Dermis microvascular lymphatic vessel endothelial cell (primary cell): ENCODE measurements at places on chromosomes 4 and X. TPM values are rescaled to one million over a fixed set of nuclear protein-coding genes. Genes with fewer than 3 reads are reported as not detected.

HAND2 gene
- total RNA-seq, result not detected in 2 replicates

HTR2C gene
- not detected in 2 replicates for total RNA-seq

NUDT9 gene
- 11.2 and 16.7 TPM in 2 replicates for total RNA-seq

TBC1D19 gene
- total RNA-seq, result 7.1 and 7.5 TPM in 2 replicates

- DNase-seq, result no peak
Observed at GRCh38 chr4:67020438-67020797, 524.9 kb downstream of the CENPC start.

GRCh38 chr4:24560868-24561368 lies 23.4 kb downstream of the DHX15 start:
- DNase-seq, result no peak

DNA sequence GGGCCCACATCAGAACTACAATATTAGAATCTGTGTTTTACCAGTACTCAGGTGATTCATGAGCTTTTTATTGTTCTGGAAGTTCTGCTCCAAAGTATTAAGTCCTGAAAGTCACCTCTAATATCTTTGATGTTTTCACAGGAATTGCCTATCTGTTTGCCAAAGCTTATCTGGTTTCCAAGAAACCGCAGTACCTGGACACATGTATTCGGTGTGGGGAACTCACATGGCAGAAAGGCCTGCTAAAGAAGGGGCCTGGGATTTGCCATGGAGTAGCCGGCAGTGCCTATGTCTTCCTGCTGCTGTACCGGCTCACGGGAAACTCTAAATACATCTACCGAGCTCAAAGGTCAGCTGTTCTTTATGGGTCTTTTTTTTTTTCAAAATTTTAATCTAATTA lies 18.4 kb upstream of the XK start:
- DNase-seq, result no peak

GRCh38 chrX:68421636-68422035 lies 11.7 kb downstream of the OPHN1 start:
- DNase-seq, result no peak

DNA sequence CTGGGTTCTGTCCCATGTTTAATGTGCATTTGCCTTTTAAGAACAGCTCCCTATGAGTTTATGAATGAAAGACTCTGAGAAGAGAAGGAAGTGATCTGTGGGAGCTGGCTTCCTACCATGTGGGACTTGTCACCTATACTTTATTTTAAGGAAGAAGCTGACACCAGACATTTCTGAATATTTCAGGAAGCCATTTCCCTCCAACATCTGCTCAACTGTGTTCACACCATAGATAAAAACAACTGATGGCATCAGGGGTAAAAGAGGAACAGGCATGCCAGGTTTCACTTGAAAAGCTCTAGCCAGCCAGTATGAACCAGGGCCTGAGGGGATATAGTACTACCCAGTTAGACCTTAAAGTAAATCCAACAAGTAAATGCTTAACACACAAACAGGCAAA lies 116.0 kb downstream of the COL4A6 start:
- no peak for DNase-seq

- DNase-seq, result no peak
Observed at GRCh38 chr4:55435141-55435841, 39.5 kb downstream of the TMEM165 start.

DNA sequence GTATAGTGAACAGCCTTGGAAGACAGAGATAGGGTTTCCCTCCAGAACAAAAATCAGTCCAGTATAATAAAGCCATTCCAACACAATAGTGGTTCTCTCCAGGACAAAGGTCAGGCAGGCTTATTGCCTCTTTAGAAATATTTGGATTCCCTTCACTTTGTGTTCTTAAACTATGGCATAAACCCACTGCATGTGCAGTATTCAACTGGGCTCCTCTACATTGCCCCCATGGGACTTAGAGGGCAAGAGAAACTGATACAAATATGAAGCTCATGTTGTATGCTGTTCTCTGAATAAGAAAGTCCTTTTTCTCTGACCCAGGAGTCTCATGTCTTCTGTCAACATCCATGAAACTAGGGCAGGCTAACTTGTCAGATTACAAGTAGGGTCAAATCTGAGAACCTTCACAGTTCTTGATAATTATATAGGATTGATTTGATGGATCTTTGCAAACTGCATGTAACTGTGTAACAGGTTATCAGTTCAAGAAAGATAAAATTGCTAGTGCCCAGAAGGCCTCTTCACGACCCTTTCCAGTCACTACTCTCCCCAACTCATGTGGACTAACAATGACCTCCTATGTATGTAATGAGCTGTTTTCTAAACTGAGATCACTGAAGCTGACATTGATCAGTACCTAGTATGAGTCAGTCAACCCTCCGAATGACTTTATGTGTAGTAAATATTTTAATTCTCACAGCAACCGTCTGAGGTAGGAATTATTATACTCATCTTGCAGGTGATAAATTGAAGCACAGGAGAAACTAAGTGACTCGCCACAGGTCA lies 31.9 kb upstream of the FAM9C start:
- no peak for DNase-seq

DNA sequence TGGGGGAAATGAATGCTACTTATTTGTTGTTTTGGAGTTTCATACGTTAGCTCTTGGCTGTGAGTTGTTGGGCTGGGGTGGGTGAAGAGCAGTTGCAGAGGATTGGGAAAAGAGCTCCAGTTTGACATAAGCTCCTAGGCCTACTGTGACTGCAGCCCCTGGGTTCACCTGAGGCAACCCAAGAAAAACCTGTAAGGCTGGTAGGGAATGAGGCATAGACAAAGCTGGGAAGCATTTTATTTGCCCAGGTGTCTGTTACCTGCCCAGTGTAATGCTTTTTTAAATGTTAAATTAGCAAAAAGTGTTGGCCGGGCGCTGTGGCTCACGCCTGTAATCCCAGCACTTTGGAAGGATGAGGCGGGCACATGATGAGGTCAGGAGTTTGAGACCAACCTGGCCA lies 160.0 kb downstream of the FHIP1A start:
- no peak for DNase-seq

- DNase-seq, result no peak
Observed at GRCh38 chrX:110114260-110114776, 111.4 kb downstream of the TMEM164 start.

- no peak for DNase-seq
Observed at GRCh38 chrX:103513067-103513466, 6.2 kb downstream of the RAB40A start.

DNA sequence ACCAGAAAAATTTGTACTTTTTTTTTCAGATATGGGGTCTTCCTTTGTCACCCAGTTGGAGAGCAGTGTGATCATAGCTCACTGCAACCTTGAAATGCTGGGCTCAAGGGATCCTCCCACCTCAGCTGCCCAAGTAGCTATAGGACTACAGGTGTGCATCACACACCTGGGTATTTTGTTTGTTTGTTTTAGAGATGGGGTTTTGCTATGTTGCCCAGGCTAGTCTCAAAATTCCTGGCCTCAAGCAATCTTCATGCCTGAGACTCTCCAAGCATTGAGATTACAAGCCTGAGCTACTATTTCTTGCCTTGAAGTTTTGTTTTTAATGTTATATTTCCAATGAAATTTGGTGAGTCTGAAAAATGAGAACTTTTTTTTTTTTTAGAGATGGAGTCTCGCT lies 847.8 kb downstream of the TRIML1 start:
- DNase-seq, result no peak

DNA sequence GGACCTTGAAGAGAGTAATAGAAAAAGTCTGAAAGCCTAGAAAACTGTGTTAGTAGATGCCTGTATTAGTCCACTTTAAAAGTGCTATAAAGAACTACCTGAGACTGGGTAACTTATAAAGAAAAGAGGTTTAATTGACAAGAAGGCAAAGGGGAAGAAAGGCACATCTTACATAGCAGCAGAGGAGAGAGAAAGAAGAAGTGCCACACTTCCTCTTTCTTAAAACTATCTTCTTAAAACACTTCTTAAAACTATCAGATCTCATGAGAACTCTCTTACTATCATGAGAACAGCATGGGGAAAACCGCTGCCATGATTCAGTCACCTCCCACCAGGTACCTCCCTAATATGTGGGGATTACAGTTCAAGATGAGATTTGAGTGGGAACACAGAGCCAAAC lies 18.8 kb upstream of the COL25A1 start:
- no peak for DNase-seq

DNA sequence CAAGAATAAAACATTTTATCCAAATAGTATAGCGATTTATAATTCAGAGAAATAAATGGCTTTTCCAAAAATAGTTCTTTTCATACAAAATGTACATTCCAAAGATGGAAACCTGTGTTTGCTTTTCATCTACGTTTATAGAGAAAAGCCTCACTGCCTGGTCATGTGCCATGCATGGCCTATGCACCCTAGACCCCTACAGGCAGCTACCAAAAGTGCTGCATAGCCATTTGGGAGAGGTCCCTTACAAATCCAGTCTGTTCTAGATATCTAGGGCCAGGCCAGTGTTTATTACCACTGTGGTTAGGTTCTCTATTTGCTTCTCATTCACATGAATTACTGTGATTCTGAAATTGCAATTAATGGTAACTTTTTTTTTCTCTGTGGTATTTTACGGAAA lies 17.2 kb downstream of the HMGB2 start:
- DNase-seq, result no peak
